ENCODE measurements at places on chromosomes 6 and 20. TPM values are rescaled to one million over a fixed set of nuclear protein-coding genes. Genes with fewer than 3 reads are reported as not detected.

- peaks cover 19% of the 10 kb centered on the region for H3K27me3 ChIP-seq
- no peak for DNase-seq
- H3K4me3 ChIP-seq = no peak overlapping the region
- H3K27ac ChIP-seq = no peak overlapping the region
Observed at GRCh38 chr6:5082487-5083306, 2.4 kb upstream of the PPP1R3G start.

GRCh38 chr20:23721962-23722361 is 28.8 kb downstream of the CST1 start:
- no peaks in the 10 kb centered on the region for H3K4me1 ChIP-seq
- no peak overlapping the region for H3K27ac ChIP-seq
- no peak for DNase-seq

GRCh38 chr20:24646321-24646720 is 176.9 kb downstream of the SYNDIG1 start:
- no peaks in the 10 kb centered on the region for H3K4me1 ChIP-seq
- H3K4me3 ChIP-seq = no peak overlapping the region
- no peak overlapping the region for H3K27ac ChIP-seq

DNA sequence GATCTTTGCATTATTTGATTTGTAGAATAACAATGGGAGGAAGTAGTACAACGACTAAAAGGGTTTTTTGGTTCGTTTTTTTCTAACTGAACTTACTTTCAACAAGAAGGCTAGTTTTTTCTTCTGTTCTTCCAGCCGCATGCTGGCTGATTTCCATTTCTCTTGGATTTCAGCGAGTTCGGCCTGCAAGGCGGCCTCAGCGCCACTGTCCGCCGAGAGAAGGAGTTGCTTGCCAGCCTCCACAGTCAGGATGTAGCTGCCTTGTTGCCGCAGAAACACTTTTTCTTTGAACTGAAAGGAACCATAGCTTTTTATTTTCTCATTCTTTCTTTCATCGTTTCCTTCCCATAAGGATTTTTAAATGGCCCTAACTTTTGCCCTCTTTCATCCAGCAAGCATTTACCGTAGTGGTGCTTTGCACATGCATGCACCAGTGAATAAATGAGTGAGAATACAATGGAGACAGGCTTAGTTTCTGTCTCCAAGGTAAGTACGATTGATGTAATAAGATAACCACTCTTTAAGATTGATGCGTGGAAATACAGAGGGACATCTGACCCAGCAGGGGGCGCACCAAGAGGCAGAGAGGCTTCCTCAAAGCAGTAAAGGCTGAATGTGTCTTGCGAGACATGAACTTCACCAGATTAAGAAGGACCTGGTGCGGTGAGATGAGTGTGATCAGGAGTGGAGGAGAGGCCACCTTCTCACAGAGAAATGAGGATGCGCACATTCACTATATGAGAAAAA is 398.8 kb downstream of the ESR1 start:
- no peak overlapping the region for H3K4me3 ChIP-seq
- H3K4me1 ChIP-seq = no peaks in the 10 kb centered on the region
- H3K27me3 ChIP-seq = no peaks in the 10 kb centered on the region
- DNase-seq = peak; percentile 63

GRCh38 chr6:109461733-109462526 is 6.4 kb upstream of the MICAL1 start:
- peaks cover 3% of the 10 kb centered on the region for H3K4me1 ChIP-seq
- H3K4me3 ChIP-seq = no peak overlapping the region
- no peaks in the 10 kb centered on the region for H3K27me3 ChIP-seq
- H3K36me3 ChIP-seq = no peaks in the 10 kb centered on the region
- no peak overlapping the region for H3K27ac ChIP-seq

DNA sequence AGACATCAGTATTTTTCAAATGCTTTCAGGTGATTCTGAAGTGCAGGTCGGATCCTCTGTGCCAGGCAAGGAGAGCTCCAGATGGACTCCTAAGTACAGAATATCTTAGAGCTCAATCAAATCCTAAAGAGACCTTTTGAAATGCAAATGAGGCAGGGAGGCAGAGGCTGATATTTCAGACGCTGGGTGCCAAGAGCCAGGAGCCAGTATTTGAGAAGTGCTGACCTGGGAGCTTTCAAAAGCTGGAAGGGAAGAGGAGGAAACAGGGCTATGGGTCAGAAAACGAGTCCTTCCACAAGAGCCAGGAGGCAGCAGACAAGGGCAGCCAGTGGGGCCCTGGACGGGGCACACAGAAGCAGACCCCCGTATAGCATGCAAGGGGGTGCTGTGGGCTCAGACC is 46.1 kb upstream of the DSN1 start:
- no peak for DNase-seq
- H3K36me3 ChIP-seq = no peaks in the 10 kb centered on the region
- peak overlapping the region; percentile 5 for H3K27ac ChIP-seq
- H3K4me1 ChIP-seq = peaks cover 16% of the 10 kb centered on the region

- H3K27me3 ChIP-seq = no peaks in the 10 kb centered on the region
- DNase-seq = no peak
- no peak overlapping the region for H3K27ac ChIP-seq
- H3K4me1 ChIP-seq = no peaks in the 10 kb centered on the region
Observed at GRCh38 chr20:39660226-39660625, 698.1 kb downstream of the DHX35 start.

DNA sequence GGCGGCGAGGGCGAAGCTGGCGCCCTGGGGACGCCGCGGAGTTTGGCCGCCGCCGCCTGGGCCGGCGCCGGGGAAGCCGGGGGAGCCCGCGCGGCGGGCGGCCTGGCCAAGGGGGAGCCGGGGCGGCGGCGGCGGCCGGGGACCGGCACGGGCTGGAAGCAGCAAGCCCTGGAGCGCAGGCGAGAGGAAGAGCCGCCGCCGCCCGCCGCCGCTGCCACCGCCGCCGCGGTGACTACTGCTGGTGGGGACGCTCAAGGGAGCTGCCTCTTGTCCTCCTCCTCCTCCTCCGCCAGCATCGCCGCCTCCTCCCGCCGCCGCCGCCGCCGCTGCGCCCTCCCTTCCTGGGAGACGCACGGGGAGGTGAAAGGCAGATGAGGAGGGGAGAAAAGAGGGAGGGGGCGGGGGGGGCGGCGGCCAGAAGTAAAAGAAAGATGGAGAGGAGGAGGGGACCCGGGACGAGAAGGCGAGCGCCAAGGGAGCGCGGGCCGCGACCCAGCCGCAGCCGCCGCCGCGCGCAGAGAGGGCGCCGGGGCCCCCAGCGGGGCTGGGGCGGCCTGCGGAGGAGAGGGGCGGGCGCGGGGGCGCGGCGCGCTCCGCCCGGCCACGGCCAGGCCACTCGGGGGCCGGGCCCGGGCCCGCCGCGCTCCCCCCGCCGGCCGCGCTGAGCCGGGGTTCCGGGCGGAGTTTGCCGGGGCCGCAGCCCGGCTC is 846 bp downstream of the PDE10A start:
- peaks cover 18% of the 10 kb centered on the region for H3K27me3 ChIP-seq
- H3K4me3 ChIP-seq = peak overlapping the region; percentile 82
- peak; percentile 73 for DNase-seq
- H3K4me1 ChIP-seq = peaks cover 19% of the 10 kb centered on the region
- H3K27ac ChIP-seq = no peak overlapping the region
- H3K36me3 ChIP-seq = no peaks in the 10 kb centered on the region

- H3K4me1 ChIP-seq = no peaks in the 10 kb centered on the region
- no peaks in the 10 kb centered on the region for H3K27me3 ChIP-seq
- no peak for DNase-seq
- no peak overlapping the region for H3K27ac ChIP-seq
- H3K4me3 ChIP-seq = no peak overlapping the region
Observed at GRCh38 chr20:39538317-39538716, 576.2 kb downstream of the DHX35 start.

DNA sequence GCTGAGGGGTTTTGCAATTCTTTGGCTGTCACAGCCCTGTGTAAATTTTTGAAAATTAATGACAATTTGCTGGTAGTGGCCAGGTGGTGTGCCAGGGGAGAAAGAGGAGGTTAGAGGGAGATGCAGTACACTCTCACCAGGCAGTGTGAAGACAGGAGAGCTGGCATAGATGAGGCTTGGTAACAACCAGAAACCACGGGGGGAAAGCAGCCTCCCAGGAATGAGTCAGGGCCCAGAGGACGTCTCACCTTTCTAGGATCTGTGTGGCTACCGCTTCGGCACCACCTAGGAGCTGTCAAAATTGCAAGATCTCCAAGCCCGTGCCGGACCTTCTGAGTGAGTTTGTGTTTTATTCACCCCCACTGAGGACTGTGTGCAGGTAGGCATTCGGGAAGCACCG is 171.4 kb downstream of the PACRG start:
- no peaks in the 10 kb centered on the region for H3K4me1 ChIP-seq
- H3K36me3 ChIP-seq = peaks cover 6% of the 10 kb centered on the region
- H3K4me3 ChIP-seq = no peak overlapping the region
- no peak for DNase-seq
- peaks cover 6% of the 10 kb centered on the region for H3K27me3 ChIP-seq
- H3K27ac ChIP-seq = no peak overlapping the region

DNA sequence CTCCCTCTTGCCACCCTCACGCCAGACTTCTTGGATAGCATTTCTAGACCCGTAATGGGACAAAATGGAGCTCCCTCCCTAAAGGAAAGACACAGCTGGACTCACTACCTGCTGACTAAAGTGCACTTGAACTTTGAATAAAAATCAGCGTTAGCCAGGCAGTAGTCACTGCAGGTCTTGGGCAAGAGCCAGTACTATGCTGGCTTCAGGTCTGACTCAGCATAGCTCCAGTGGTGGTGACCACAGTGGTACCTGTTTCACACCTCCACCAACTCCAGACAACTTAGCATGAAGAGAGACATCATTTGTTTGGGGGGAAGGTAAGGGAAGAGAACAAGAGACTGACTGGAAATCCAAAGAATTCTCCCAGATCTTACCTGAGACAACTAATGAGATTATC is 906.8 kb downstream of the GRIK2 start:
- no peak overlapping the region for H3K4me3 ChIP-seq
- H3K27ac ChIP-seq = no peak overlapping the region

- H3K36me3 ChIP-seq = no peaks in the 10 kb centered on the region
- peaks cover 2% of the 10 kb centered on the region for H3K27me3 ChIP-seq
- no peaks in the 10 kb centered on the region for H3K4me1 ChIP-seq
Observed at GRCh38 chr20:30503992-30504570, 753.4 kb upstream of the DEFB115 start.

- peak overlapping the region; percentile 97 for H3K27ac ChIP-seq
- H3K36me3 ChIP-seq = no peaks in the 10 kb centered on the region
- H3K4me3 ChIP-seq = peak overlapping the region; percentile 93
Observed at GRCh38 chr6:33324125-33324524, 6.6 kb upstream of the ZBTB22 start.

DNA sequence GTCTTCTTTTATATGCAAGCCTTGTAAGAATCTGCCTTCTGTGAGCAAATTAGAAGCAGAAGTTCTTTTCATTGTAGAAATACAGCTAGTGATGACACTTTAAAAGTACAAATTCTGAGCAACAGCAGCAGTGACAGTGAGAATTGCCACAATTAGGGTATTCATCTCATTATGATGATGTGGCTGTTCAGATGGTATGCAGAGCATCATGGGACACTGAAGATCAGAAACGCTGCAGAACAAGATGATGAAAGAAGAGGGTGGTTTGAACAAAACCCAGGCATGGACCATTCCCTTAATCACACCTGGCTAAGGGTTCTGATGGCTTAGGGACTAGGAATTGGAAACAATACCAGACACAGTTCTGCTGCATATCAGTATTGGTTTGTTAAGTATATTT is 312.7 kb upstream of the TBX18 start:
- no peak for DNase-seq
- H3K4me1 ChIP-seq = no peaks in the 10 kb centered on the region
- no peaks in the 10 kb centered on the region for H3K27me3 ChIP-seq
- H3K36me3 ChIP-seq = no peaks in the 10 kb centered on the region
- no peak overlapping the region for H3K4me3 ChIP-seq

The HLA-DQA2 gene
- not detected for total RNA-seq

The SLPI gene
- total RNA-seq = not detected

The AVP gene
- total RNA-seq = not detected

The XKR7 gene
- total RNA-seq = 284 TPM

The TMC2 gene
- not detected for total RNA-seq

Data from glutamatergic neuron (in vitro differentiated cells).